ENCODE measurements at places on chromosomes 13 and 19. TPM values are rescaled to one million over a fixed set of nuclear protein-coding genes. Genes with fewer than 3 reads are reported as not detected.

- DNase-seq: peak; percentile 39
These were observed 6.3 kb downstream of the PLEKHF1 start for GRCh38 chr19:29671393-29672160.

- DNase-seq: no peak
These were observed 13.1 kb upstream of the SLC25A42 start for GRCh38 chr19:19050731-19051130.

DNA sequence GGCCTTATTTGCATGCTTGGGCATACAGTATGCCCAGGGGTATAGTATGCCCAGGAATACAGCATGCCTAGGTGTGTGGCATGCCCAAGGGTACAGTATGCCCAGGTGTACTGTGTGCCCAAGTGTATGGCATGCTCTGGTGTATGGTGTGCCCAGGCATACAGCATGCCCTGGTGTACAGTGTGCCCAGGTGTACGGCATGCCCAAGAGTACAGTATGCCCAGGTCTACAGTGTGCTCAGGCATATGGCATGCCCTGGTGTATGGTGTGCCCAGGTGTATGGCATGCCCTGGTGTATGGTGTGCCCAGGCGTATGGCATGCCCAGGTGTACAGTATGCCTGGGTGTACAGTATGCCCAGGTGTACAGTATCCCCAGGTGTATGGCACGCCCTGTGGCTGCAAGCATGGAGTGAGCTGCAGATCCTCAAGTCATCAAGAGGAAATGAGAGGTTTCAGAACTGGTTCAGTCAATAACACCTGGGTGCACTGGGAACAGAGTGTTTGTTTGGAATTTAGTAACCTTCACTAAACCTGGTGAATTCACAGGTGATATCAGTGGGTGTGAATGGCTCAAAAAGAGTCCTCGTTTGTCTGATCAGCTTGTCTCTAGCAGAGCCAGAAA, 7.8 kb upstream of the C13orf42 start:
- DNase-seq: no peak

GRCh38 chr19:56705939-56706338, 34.4 kb upstream of the ZNF835 start:
- DNase-seq: no peak

The TSSK6 gene
- 1.5 TPM for total RNA-seq

The KRTDAP gene
- total RNA-seq: 29.6 TPM

GRCh38 chr13:86877441-86877840, 793.7 kb upstream of the SLITRK5 start:
- DNase-seq: no peak

- no peak for DNase-seq
These were observed 106.1 kb upstream of the MIR17HG start for GRCh38 chr13:91241221-91241933.

DNA sequence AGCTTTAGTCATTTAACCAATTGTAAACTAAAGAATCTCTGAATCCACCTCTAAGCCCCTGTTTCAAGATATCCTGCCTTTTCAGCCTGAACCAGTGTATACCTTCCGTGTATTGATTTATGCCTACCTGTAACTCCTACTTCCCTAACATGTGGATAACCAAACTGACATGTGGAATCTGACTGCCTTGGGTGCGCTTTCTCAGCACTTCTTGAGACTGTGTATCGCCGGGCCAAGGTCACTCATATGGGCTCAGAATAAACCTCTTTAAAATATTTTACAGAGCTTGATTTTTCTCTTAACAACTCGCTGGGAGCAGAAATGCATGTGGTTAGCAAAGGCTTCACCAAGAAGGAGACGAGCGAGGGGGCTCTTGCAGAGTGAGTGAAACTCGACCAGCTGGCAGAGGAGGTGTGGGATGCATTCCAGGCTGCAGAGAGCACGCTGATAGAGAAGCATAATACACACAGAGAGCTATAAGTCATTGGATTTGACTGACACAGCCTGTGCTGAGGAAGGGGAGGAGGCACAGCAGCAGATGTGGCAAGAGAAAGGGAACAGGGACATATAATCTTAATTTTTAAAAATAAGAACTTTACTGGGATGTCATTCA, 268.2 kb upstream of the MAB21L1 start:
- no peak for DNase-seq

The RAB11B gene
- 69.3 TPM for total RNA-seq

GRCh38 chr19:35257113-35257461, 8.3 kb downstream of the LSR start:
- no peak for DNase-seq

DNA sequence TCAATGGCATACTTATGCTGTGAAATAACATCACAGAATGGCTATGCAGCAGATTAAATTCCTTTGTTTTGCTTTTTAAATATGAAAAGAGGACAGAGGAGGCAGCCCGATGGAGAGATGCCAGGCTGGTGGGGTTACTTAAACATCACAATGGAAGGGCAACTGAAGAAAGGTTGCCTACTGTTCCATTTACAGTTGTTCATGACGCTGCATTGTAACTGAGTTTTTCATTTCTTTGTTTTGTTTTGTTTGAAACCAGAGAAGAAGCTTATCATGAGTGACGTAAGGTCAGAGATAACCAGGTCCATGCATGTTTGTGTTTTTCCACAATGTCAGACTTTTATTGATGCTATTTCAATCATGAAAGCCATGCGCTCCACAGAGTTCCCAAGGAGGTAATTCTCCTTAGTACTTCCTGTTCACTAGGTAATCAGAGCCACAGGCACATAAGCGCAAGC, 273.8 kb downstream of the LHFPL6 start:
- no peak for DNase-seq

GRCh38 chr13:77356155-77356554, 29.3 kb upstream of the MYCBP2 start:
- no peak for DNase-seq

The GRIN3B gene
- not detected for total RNA-seq

GRCh38 chr13:101467415-101467814, 14.9 kb downstream of the ITGBL1 start:
- no peak for DNase-seq

DNA sequence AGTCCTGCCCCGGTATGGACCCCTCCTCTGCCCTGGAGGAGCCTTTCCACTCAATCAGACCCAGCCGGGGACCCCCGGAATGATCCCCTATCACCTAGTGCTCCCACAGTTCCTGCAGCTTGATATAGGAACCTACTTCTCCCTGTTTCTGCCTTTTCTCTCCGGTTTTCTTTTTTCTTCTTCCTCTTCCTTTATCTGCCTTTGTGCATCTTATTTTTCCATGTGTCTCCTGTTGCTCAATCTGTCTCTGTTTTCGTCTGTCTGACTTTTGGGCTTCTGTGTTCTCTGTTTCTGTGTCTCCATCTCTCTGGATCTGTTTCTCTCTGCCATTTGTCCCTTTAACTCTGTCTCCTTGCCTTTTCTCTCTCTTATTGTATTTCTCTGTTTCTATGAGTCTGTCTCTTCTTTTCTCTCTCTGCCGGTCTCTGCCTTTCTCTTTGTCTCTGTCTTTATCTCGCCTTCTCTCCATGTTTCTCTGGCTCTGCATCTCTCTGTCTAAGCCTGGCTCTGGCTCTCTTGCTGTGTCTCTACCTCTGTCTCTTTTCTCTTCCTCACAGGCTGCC, 10.0 kb downstream of the MEGF8 start:
- no peak for DNase-seq
